ENCODE measurements at places on chromosomes 7 and 10. TPM values are rescaled to one million over a fixed set of nuclear protein-coding genes. Genes with fewer than 3 reads are reported as not detected.

The CYP2C9 gene
- total RNA-seq = not detected

The FRAT2 gene
- total RNA-seq = 6.7 TPM

The LIPM gene
- not detected for total RNA-seq

The ARHGAP19 gene
- total RNA-seq = 9.0 TPM

The TSPAN12 gene
- 33.7 TPM for total RNA-seq
